ENCODE measurements at places on chromosomes 5 and 9.

DNA sequence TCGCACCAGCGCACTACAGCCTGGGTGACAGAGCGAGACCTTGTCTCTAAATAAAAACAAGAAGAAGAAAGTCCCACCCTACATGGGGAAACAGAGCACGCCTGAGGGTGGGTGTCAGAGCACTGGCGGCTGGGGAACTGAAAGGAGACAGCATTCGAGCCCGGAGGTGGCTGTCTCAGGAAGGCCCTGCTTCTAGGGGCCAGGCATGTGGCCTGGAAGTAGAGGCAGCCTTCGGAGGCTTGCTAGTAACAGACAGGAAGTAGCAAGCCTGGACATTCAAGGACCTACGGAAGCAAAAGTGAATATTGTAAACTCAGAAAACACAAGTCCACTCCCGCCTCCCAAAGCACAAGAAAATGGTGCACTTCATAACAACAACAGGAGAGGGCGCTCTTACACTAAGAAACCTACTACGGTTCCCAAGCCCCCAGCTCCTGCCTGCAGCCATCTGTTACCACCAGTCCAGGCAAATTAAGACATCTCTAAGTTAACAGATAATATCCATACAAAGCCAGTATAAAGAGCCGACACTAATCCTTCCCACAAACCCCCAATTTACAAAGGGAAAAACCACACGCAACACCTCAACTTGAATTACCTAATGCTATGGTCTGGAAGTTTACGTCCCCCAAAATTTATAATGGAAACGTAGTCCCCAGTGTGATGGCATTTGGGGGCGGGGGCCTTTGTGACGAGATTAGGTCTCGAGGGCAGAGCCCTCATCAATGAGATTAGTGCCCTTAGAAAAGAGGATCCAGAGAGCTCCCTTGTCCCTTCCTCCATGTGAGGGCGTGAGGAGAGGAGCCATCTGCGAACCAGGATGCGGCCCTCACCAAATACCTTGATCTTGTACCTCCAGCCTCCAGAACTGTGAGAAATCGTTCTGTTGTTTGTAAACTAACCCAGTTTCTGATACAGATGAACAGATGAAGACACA is 7.7 kb downstream of the RASGEF1C start:
- DNase-seq, result no peak

GRCh38 chr5:3226196-3226920 is 369.3 kb upstream of the IRX1 start:
- DNase-seq, result no peak

- DNase-seq, result no peak
These were observed 56.8 kb downstream of the TRIO start for GRCh38 chr5:14199902-14200301.

DNA sequence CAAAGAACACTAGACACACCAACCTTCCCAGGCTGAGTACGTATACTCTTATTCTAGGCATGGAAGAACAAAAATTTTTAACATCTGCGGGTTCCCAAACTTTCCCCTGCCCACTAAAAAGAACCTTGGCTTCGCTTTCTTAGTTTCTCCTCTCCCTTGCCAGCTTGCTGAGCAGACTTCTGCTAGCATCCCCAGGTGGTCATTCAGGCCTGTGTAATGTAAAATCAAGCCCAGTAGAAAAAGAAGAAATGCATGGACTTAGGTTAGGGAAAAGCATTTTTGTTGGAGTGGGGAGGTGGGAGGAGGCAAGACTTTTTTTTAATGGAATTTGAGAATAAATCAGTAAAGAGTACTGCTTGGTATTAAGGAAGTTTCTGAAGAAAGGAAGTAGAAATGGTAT is 331.0 kb upstream of the TLE4 start:
- DNase-seq, result no peak

DNA sequence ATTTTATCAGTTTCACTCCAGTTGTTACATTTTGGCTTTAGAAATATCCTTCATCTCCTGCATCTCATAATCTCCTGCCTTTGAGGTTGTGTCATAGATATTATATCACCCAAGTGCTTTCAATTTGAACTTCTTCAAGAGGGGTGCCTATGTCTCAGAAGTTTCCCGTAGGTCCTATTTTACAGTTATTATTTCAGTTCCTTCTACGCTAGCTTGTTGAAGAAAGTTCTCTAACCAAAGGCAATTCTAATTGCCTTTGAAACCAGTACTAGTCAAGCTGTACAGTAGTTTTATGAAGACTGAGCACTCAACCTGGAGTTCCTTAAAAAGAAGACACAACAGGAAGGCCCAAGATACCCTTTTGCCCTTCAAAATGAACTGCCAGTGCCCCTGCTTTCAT is 116.4 kb downstream of the ZCCHC7 start:
- DNase-seq, result no peak
